Activated T-cell treated with anti-CD3 and anti-CD28 coated beads for 4 hours (primary cell): ENCODE measurements at places on chromosomes 1 and 21.
A peak's percentile ranks its signal among the peaks of the same experiment; 100 is the strongest.

DNA sequence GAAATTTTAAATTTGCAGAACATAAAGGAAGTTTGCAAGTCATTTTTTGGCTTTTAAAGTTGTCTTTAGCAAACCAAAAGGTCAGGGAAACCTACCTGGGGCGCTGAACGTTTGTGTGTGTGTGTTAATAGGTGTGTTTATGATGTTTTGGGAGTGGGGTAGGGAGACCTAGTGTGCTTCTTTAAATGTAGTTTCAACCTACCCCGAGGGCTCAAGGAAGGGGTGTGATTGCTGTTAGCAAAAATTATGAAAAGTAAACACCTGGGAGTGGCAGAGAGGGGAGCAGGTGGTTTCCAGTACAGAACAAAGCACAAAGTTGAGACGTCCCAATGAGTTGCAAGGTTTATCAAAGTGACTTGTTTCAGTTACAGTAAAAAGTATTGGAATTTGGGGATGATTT is 58.7 kb upstream of the WDR26 start:
- no peak for DNase-seq

GRCh38 chr21:31710586-31710985 is 21.3 kb downstream of the SCAF4 start:
- DNase-seq: no peak

- no peak for DNase-seq
These were observed 32.9 kb downstream of the GRHL3 start for GRCh38 chr1:24351918-24352627.

DNA sequence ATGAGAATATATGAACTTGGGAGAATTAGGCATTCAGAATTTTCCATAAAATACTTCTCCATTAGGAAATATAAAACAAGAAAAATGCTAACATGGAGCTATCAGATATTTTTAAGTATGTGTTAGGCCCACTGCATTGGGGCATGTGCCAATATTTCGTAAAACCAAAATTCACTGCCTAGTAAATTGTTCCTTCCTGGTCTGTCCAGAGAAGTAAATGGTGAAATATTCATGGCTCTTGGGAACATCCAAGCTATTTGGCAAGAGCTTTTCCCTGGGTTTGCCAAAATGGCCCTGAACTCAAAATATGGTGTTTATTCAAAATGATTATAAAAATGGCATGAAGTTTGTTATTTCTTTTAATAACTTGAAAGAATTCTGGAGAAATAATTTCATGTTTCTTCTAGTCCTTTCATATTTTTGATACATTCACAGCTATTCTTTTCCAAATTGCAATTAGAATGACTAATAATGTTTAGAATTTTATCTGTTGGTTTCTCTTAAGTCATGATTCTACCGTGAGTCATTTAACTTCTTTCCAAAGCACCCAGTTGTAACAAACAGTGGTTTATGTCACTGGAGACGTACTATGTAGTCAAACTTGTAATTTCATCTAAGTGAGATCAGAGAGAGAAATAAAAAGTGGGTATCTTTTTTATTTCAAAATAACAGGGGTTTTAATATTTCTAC is 25.7 kb upstream of the SLC19A2 start:
- DNase-seq: no peak

DNA sequence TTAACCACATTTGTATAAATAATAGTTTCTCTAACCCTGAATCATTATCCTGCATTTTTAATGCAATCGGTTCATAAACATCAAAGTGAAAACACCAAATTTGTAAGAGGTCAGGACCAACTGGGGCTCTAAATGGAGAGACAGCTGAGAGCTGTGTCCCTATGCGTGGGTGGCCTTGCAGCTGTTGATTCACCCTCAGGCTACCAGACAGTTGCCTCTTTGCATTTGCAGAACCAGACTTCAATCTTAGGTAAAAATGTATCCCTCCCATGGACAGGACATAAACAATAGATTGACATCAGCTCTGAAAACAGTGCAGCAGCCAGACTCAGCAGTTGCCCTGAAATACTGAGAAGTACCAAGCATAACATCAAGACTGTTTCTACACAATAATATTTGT is 8.8 kb upstream of the TGFB2 start:
- no peak for DNase-seq

GRCh38 chr1:84181350-84182005 is 37.4 kb downstream of the PRKACB start:
- no peak for DNase-seq

DNA sequence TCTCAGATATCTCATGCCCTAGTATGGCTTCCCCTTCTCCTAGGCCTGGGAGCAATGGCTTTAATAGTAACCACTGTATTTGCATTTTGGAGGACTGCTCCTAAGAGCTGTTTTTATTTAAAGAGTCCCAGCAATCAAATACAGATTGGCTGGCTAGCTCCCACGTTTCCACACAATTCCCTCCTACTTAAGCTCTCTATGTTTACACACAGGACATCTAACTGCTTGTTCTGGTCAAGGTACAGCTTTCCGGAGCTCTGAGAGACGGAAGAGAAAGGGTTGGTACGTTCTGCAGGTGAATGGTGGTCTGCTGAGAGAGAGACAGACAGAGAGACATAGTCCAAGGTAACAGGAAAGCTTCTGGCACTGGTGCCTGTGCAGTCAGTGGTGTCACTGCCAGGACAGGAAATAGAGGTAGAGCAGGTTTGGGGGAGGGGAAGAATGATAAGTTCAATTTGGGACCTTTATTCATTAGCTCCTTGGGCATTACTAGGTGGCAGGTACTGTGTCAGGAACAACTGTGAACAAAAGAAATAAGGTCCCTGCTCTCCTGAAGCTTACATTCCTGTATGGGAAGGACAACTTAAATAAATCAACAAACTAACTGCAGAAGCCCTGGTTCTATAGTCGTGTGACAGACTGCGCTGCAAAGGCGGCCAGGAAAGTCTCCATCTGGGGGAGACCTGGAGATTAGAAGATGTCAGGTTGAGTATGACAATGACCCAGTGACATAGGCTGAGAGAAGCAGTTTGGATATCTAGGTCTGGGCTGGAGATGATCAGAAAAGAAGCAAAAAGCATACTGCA is 1.2 kb upstream of the SLC25A33 start:
- DNase-seq: no peak

DNA sequence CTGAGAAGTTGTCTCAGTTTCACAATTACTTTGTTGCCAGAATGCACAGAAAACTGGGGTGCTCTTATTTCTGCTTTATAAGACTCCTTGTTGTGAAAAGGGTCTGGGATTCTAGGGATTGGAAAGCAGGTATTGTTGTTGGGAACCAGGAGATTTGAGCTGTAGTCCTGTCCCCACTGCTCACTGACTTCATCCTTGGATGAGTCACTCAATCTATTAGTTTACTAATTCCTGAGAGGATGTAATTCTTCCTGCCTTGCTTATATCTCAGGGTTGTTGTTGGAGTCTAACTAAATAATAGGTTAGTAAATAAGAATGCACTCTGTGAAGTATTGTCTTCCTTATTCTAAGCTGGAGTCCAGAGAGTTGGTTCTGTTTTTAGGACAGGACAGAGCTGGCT is 172.5 kb upstream of the GALNT2 start:
- no peak for DNase-seq

- DNase-seq: no peak
These were observed 400.7 kb downstream of the PLA2G4A start for GRCh38 chr1:187229496-187229895.

DNA sequence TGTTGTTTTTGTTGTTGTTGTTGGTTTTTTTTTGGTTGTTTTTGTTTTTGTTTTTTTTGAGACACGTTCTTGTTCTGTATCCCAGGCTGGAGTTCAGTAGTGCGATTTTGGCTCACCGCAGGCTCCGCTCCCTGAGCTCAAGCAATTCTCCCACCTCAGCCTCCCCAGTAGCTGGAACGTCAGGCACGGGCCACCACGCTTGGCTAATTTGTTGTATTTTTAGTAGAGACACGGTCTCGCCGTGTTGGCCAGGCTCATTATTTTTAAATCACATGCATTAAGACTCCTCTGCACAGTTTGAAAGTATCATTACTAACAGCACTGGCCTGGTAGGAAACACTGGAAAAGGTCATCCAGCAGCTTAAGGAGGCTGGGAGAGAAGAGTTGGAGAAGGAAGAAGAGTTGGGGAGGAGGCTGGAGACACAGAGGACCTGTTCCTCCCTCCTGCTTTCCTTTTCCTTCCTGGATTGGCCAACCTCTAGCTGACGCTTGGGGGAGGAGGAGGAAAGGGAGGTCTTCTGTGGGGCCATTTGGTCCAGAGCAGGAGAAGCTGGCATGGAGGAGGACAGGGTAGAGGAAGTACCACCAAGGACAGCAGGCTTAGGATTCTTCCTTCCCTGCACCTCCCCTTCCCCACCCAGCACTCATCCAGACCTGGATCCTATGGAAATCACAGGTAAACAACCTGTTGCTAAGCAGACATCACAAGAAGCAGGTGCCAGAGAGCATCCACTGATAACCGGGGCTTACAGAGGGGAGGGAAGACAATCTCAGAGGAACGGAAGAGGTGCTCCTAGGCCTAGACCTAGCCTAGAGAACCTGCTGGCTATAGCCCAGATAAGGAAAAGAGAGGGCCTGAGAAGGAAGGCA is 71.9 kb upstream of the GOLT1A start:
- no peak for DNase-seq

GRCh38 chr1:15107058-15107687 is 46.4 kb upstream of the TMEM51 start:
- no peak for DNase-seq

DNA sequence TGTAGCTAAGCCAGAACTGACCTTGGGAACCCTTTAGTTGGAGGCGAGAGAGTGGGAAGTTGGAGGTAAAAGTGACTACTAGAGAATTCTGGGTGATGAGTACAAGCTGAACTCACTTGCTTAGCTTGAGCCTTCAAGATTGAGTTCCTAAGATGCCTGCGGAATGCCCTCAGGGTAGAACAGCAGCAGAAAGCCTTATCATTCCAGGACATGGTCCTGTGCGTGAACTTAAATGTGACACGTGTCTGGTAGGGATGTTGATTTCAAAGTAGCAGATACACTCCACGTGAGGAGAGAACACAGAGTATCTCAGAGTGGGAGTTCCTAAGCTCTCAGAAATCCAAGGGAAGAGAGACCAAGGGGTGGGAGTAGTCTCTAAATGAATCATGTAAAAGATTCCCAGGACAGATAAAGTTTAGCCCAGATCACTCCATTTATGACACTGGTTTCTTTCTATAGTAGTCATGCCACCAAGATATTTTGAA is 60.1 kb downstream of the KCNK1 start:
- no peak for DNase-seq

DNA sequence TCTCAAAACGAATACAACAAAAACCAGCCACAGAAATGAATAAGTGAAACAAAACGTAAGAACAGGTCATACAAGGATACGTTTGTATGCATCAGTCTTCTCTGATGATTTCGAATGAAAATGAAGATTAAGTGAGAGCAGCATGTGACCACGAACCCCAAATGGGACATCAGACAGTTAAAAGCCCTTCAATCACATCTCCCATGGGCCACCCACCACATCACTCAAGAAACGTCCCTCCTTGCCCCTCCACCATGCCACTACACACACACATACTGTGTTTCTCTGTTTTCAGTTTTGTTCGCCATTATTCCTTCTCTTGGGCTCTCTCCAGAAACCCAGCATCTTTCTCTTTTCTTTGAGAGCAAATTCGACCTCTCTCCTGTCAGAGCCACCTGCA is 355.6 kb upstream of the KAZN start:
- DNase-seq: no peak

GRCh38 chr1:195530961-195531360 is 1077.3 kb downstream of the KCNT2 start:
- DNase-seq: no peak

DNA sequence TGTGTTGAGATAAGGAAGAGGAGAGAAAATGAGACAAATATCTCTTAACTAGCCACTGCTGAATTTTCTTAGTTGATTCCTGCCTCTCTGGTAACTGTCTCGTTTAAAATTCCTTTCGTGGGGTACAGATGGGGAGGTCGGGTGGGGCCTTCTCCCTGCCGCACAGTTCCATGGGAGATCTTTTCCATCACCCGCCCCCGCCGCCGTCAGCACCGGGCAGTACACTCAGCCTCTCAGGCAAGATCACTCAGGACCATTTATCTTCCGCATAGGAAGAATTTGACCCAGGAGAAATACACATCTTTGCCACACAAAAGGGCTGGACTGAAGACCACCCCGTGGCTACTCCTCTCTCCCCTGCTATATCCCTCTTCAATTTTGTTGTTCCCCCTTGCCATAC is 2.3 kb upstream of the VPS26C start:
- no peak for DNase-seq

GRCh38 chr1:14117700-14118099 is 417.7 kb downstream of the PRDM2 start:
- DNase-seq: no peak

- DNase-seq: no peak
These were observed 168.2 kb upstream of the DPT start for GRCh38 chr1:168897249-168897648.

DNA sequence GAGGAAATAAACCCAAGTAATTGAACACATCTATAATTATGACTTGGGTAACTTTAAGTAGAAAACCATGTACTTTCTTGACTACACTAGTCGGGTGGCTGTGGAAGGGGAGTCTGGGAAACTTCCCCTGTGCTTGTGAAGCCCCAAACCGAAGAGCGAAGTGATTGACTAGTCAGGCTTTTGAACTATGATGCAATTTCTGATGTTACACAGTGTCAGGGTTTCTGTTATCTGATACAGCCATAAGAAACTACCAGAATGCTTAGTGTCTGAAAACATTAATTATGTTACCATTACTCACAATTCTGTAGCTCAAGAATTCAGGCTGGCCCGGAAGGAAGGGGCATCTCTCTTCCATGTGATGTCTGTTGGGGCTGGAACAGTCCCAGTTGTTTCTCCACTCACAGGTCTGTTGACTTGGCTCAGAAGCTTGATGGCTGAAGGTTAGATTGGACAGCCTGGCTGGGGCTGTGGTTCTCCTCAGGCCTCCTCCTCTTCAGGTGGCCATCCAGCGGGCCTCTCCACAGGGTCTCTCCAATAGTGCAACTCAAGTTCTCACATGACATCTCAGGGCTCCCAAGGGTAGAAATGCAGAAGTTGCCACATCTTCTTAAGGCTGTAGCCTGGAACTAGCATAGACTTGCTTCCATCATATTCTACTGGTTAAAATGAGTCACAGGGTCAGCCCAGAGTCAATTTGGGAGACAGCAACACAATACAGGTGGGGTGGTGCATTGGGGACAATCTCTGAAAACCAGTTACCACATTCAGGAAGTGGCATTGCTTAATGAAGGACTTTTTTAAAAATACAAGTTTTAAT is 8.3 kb upstream of the C8B start:
- no peak for DNase-seq

GRCh38 chr1:41876576-41877445 is 41.9 kb downstream of the HIVEP3 start:
- DNase-seq: no peak

GRCh38 chr1:119472080-119472818 is 34.8 kb upstream of the HSD3B1 start:
- DNase-seq: no peak

DNA sequence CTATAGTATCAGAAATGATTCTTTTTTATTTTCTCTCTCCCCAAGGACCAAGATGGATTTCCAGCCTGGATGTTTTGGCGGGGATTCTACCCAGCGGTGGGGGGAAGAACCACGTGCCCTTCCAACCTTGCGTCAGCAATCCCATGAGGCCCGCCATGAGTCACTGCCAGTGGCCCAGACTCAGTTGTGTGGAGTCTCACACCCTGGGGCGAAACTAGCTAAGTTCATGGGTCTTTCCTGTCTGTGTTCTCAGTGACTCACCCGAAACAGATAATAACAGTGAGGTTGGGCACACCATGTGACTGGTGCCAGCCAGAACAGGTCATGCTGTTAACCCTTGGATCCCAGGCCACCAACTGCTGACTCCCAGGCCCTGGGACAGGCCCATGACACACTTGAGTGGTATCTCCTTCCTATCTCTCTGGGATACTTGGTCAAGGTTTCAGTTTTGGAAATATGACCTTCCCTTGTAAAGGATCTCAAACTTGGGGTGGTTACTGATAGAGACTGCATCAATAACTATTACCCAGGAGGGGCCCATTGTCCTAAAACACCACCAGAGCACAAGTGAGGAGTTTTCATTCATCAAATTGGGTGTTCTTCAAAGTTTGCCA is 98.0 kb upstream of the DUSP10 start:
- peak; percentile 44 for DNase-seq
